Stimulated activated CD8-positive, alpha-beta memory T cell treated with anti-CD3 and anti-CD28 coated beads, Interleukin-15, amount 100 ng/mL, for 24 hours (primary cell): ENCODE measurements at places on chromosomes 16 and 17.

GRCh38 chr17:48546924-48547807 is 2.3 kb upstream of the HOXB2 start:
- no peak for DNase-seq

DNA sequence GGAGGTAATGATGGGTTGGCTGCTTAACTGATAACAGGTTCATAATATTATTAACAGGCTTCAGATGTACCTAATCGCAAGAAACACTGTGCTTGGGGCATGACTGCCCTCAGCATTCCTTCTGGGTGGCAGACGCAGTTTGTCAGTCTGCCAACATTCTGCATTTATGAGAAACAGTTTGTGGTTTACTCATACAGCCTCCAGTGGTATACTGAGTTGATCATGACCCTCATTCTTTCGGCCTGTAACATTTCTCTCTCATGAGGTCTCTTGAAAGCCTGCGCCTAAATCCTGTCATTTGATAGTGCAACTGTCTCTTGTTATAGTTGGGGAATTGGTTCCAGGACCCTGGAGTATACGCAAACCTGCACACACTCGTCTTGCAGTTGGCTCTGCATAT is 4.9 kb upstream of the RUSF1 start:
- no peak for DNase-seq

- no peak for DNase-seq
These were observed 222.5 kb upstream of the TOM1L1 start for GRCh38 chr17:54678158-54678557.

DNA sequence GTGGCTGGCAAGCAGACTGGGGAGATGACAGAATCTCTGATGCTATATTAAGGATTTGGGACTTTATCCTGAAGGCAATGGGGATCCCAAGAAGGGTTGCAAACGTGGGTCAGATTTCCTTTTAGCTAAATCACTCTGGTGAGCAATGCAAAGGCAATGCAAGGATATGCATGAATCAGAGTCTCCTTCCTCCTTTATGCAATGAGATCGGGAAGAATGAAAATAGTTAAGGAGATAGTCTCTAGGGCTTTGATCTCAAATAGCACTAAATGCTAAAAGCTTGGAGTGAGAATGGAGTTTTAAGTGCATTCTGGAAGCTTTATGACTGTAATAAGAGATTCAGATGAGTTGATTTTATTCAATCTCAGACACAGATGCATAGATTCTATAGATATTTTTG is 27.2 kb upstream of the SHISA9 start:
- no peak for DNase-seq

GRCh38 chr17:82457073-82457928 is 1.2 kb upstream of the NARF start:
- DNase-seq = no peak

GRCh38 chr16:84382396-84382795 is 14.1 kb downstream of the ATP2C2 start:
- no peak for DNase-seq

- DNase-seq = no peak
These were observed at the start of gene HAP1 for GRCh38 chr17:41734139-41734948. TSS of gene HAP1 (minus strand) at chr17:41734643. CDS start at chr17:41734634, 9 bp downstream.

DNA sequence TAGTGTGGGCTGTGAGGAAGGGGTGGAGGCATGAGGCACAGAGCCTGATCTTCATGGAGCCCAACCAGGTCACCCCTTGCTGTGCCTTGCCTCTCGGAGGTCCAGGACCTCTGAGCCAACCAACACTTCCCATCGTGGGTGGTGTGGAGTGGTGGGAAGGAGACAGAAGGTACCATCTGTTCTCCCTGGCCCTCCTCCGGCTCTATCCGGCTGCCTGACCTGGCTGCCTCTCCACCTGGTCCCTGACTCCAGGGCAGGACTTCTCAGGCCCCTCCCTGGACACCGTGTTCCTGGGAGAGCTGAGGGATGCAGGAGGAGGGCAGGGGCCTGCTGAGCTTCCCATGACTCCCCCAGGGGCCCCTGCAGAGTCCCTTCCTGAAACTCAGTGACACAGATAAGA is 3.9 kb downstream of the PDK2 start:
- no peak for DNase-seq
